ENCODE measurements at places on chromosomes 2 and 18. TPM values are rescaled to one million over a fixed set of nuclear protein-coding genes. Genes with fewer than 3 reads are reported as not detected.

Gene LYG2
- not detected for total RNA-seq

Gene CPO
- not detected for total RNA-seq

Gene CASP8
- 9.4 TPM for total RNA-seq

Gene COLEC12
- 3.2 TPM for total RNA-seq

- DNase-seq, result no peak
Observed at GRCh38 chr18:65527879-65528633, 222.8 kb upstream of the CDH7 start.

DNA sequence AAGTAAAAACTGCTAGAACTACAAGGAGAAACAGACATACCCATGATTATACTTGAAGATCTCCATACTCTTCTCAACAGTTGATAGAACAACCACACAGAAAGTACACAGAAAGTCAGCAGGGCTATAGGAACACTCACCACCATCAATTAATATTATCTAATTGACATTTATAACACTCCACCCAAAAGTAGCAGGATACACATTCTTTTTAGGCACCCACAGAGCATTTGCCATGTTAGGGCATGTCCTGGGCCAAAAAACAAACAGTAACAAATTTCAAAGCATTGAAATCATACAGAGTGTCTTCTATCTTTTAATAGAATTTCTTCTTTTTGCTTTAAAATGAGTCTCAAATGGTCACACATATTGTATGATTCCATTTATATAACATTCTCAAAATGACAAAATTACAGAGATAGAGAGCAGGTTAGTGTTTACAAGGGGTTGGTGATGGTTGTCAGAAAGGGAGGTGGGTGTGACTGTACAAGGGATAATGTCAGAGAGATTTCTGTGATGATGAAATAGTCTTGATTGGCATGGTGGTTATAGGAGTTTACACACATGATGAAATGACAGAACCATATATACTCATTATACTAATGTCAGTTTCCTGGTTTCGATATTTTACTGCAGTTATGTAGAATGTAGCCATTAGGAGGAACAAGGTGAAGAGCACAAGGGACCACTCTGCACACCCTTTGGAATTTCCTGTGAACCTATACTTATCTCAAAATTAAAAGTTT lies 82.8 kb downstream of the NCK2 start:
- no peak for DNase-seq

DNA sequence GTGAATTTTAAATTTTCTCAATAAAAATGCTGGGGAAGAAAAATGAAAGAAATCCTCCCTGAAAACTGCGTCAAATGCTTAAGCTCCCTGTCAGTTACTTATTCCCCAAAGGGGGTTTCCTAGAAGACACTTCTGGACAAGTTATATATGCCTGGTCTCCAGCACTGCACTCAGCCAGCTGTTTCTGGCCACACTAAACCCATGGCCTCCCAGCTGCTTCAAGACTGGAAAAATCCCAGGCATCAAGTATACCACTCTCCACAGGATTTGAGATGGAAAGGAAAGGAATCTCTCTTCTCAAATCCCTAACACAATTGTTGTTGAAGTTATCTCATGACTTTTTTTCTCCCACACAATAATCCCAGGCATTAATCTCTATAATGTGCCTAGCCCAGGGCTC lies 245.7 kb downstream of the NBAS start:
- DNase-seq, result no peak

- DNase-seq, result no peak
Observed at GRCh38 chr2:179741317-179741716, 120.1 kb downstream of the ZNF385B start.

GRCh38 chr2:225367482-225367881 lies 32.0 kb upstream of the NYAP2 start:
- DNase-seq, result no peak
